ENCODE measurements at places on chromosomes 4 and X.

DNA sequence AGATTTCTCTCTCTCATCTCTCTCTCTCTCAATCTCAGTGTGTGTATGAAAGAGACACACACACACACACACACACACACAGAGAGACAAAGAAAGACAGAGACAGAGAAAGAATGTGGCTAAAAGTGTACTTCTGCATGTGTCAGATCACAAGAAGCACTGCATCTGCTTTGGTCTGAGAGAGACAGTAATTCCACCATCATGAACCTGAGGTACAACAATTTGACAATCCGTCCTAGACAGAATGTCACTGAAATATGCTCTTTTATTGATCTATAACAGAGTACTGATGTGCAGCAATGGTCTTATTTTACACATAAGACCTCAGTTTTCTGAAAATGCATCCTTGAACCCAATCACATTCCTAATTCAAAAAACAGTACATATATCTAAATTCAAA is 576.2 kb upstream of the SMIM31 start:
- no peak for DNase-seq

- DNase-seq, result no peak
These were observed 72.7 kb upstream of the H2AZ1 start for GRCh38 chr4:100022792-100023222.

GRCh38 chr4:123841447-123842121 is 445.0 kb downstream of the SPRY1 start:
- no peak for DNase-seq

DNA sequence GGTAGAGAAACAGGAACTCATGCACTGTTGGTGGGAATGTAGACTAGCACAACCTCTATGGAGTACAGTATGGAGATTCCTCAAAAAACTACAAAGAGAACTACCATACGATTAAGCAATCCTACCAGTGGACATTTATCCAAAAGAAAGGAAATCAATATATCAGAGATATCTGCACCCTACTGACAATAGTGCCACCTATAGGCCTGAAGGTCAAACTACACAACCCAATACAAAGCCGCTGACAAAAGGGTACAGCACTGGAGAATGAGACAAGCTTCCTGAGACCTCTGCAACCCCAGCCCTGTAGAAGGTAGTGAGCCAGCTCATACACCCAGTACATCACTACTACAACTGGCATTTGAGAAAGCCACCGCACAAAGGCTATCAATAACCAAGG is 67.1 kb downstream of the CBR4 start:
- no peak for DNase-seq

DNA sequence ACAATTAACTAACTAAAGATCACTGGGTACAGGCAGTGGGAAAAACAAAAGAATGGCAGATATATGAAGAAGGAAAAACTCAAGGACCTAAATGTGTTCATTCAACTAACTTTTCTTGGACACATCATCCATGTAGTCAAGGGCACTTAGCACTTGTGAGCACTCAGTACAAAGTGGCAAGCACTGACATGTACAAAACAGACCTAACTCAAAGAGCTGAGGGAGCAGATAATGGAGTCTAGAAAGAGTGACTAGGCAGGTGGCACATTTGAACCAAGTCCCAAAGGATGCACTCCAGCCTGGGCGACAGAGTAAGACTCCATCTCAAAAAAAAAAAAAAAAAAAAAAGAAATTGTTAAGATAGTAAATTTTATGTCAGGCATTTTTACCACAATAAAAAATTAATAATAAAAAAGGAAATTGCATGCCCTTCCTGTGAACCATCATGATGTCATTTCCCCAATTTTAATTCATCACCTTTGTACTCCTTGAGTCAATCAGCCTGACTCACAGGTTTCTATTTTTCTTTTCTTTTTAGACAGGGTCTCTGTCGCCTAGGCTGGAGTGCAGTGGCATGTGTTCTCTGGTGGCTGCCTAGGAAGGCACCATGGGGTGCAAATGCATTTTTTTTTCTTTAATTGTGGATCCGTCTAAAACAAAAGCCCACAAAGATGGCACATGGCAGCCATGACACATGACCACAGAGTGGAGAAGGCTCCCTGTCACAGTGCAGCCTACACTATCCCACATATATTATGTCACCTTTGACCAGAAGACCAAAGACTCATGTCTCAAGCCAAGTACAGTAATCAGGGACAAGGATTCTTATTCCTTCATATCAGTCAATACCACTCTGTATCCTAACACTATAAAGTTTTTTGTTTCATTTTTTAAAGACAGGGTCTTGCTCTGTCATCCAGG is 91.9 kb downstream of the CHST7 start:
- DNase-seq, result no peak

DNA sequence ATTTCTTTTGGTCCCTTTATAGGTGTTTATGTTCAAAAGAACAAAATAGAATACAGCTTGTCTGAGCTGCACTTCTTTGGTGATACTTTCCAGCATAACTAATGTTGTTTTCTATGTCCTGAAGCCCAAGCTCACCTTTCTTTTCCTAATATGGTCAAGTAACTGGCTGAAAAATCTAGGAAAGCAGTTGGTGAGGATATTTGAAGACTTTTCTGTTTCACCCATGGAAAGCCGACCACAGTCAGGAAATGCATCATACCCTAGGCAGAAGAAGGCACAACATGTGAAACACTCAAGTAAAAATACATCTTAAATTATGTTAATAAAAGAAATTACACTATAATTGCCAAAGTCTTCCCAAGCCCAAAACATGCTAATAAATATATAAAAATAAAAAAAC is 337.0 kb downstream of the PDGFC start:
- DNase-seq, result no peak

GRCh38 chr4:185357211-185357610 is 38.5 kb downstream of the LRP2BP start:
- DNase-seq, result no peak

DNA sequence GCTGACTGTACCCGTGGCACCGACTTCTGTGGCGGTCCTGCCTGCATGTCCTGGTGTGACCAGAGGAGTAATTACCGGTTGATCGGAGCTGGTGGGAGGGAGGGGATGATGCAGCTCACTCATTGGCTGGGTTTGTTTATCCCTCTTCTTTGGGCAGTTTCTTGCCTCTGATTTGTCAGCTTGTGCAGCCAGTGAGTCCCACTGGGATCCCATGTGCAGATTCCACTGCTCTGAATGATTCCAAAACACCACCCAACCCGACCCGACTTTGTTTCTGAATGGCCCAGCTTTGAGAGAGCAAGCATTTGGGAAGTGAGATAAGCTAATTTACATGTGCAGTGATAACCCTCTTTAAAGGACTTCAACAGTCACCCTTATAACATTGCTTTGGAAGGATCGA is 13.8 kb downstream of the FHDC1 start:
- DNase-seq, result no peak

DNA sequence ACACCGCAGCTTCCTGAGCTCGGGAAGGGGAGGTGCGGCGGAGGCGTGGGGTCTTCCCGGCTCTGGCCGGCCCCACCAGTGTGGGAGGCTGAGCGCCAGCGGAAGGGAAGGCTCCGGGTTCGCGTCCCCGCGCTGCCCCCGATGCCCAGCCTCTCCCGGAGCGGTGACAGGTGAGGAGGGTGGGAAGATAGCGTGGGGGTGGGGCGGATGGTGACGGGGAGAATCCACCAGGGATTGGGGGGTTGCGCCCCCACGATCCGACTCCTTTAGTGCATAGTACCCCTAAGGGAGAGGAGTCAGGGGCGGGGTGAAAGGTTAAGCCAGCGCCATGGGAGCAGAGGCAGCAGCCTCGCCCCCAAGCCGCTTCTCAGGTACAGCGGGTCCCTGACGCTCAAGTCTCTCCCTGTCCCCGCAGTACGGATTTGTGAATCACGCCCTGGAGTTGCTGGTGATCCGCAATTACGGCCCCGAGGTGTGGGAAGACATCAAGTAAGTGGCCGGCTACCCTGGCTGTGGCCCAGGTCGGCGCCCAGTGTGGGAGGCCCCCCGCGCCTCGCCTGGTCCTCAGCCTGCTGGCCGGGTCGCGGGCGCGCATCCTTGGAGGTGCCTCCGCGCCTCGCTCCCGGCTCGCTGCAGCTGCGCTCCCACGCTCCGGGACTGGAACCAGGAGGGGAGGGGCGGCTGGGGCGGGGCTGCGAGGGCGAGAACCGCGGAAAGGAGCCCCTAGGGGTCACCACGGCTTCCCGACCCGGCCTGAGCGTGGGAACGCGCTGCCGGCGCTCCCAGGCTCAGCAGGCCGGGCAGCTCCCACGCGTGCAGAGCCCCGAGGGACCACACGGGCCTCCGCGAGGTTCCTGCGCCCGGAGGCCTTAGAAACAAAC is 791 bp downstream of the GUCY1B1 start:
- DNase-seq, result peak; percentile 3

DNA sequence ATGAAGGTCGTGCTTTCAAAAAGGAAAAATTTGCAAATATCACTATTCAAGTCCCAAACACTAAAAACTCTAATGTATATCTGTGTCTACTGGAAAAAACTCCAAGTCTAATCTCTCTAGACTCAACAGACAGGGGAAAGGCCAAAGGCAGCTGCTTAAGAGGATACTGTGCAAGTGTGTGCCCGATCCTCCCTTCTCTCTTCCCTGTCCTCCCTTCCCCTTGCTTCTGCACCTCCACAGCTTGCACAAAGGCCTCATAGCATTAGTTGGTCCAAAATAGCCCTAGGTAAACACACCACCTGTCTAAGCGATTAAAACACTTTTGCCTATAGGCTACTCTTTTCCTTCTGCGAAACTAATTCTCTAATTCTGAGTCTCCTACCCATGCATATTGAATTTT is 10.6 kb downstream of the C4orf54 start:
- no peak for DNase-seq

DNA sequence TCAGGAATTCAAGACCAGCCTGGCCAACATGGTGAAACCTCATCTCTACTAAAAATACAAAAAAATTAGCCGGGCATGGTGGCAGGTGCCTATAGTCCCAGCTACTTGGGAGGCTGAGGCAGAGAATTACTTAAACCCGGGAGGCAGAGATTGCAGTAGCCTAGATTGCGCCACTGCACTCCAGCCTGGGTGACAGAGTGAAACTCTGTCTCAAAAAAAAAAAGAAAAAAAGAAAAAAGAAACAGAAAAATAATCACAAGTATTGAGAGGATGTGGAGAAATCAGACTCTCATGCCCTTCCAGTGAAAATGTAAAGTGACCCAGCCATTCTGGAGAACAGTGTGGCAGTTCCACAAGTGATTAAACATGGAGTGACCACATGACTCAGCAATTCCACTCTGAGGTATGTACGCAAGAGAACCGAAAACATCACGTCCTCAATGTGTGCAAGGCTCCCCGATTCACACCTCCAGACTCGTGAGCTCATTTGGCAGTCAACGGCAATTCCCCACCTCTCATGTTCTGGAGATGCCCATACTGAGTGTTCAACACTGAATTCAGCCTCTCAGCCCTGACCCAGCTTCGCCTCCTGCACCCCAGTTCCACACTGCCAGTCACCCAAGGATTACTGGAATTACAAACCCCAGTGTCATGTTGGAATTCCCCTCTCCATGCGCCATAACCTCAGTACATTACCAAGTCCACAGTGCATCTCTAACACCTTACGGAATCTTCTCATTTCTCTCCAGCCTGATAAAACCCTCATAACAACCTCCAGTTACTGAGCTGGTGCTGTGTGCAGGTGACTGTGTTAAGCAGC is 21.1 kb downstream of the ACOX3 start:
- no peak for DNase-seq

DNA sequence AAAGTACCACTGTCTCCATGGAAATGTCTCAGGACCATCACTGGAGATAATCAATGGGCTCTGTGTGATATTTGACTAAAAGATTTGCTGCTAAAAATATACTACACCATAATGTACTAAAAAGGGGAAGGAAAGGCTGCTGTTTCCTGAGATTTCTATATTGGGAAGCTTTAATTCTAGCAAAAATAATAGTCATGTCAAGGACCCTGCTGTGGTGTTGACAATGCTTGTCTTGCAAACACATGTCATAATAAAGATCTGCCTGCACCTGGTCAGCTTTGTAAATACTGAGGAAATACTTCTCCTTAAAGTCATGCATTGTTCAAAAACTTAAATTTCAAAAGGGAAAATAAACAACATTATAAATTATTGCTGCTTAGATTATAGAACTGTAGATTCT is 417.9 kb downstream of the GPM6A start:
- no peak for DNase-seq

GRCh38 chr4:150533673-150534072 is 48.3 kb upstream of the MAB21L2 start:
- no peak for DNase-seq

DNA sequence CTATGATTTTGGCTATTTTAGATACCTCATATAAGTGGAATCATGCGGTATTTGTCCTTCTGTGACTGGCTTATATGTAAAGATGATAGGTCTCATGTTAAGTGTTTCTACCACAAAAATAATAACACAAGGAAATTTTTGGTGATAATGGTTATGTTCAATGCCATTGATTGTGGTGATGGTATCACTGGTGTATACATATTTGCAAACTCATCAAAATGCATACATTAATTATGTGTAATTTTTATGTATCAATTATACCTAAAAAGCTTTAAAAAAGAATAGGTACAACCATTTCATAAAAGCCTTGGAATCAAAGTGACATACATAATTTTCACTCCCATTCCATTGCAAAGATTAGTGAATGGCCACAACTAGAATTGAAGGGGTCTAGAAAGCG is 178.3 kb upstream of the FMR1 start:
- no peak for DNase-seq

GRCh38 chrX:121151293-121151692 is 103.9 kb downstream of the GLUD2 start:
- no peak for DNase-seq

DNA sequence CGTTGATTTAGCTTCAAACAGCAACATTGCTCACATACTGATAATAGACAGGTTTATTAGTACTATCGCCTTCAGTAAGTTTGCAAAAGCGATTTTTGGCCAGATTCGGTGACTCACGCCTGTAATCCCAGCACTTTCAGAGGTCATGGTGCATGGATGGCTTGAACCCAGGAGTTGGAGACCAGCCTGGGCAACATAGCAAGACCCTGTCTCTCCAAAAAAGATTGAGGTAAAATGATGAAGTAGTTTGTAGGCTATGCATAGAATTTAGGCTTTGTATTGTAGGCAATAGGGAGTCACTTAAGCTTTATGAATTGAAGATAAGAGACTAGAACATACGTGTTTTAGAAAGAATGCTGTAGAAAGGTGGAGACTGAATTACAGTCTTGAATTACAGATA is 1.1 kb upstream of the GNPDA2 start:
- no peak for DNase-seq

Measured in germinal center (tissue), 1 donor.